ENCODE measurements at places on chromosomes 2 and 18. TPM values are rescaled to one million over a fixed set of nuclear protein-coding genes. Genes with fewer than 3 reads are reported as not detected.
A peak's percentile ranks its signal among the peaks of the same experiment; 100 is the strongest.

The GAL3ST2 gene
- total RNA-seq: not detected

The ANKRD53 gene
- total RNA-seq: 2.7 TPM

The VWC2L gene
- total RNA-seq: not detected

The IHH gene
- total RNA-seq: 0.18 TPM

The CAVIN2 gene
- total RNA-seq: 6.6 TPM

The GPR17 gene
- not detected for total RNA-seq

The MYL12B gene
- 222 TPM for total RNA-seq

The NT5C1B gene
- total RNA-seq: not detected

The SERPINB12 gene
- total RNA-seq: not detected

The PAIP2B gene
- total RNA-seq: 0.55 TPM

- no peaks in the 10 kb centered on the region for H3K4me1 ChIP-seq
- H3K36me3 ChIP-seq: no peaks in the 10 kb centered on the region
- no peak for DNase-seq
- H3K27ac ChIP-seq: no peak overlapping the region
These were observed 534.8 kb upstream of the LRRTM4 start for GRCh38 chr2:78056976-78057375.

DNA sequence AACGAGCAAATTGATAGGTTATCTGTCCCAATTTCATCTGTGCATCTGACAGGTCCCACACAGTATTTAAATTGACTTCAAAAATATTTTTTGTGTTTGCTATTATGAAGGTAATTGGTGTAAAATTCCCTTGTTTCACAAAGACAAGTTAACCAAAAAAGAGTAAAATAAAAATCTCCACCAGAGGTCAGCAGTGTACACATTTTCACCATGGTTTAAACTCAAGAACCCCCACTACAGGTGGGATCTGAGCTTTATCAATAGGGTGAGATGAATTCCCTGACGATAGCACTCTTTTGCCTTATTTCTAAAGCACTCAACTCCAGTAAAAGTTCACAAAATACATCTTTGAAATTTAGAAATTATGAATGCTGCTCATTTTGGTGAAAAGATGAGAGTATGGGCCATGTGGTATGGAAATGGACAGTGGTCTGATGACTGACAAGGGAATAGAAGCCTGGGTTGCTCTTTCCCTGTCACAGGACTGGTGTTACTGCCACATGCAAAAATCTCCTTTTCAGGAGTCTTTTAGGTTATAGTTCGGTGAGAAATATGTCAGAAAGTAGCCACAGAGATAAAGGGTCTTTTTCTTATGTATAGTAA, 68.0 kb downstream of the SERPINB8 start:
- no peaks in the 10 kb centered on the region for H3K4me1 ChIP-seq
- H3K4me3 ChIP-seq: no peak overlapping the region
- H3K36me3 ChIP-seq: no peaks in the 10 kb centered on the region
- peaks cover 22% of the 10 kb centered on the region for H3K27me3 ChIP-seq
- no peak overlapping the region for H3K27ac ChIP-seq

- no peak overlapping the region for H3K4me3 ChIP-seq
- H3K27me3 ChIP-seq: no peaks in the 10 kb centered on the region
- H3K4me1 ChIP-seq: peaks cover 19% of the 10 kb centered on the region
- no peaks in the 10 kb centered on the region for H3K36me3 ChIP-seq
These were observed 477.6 kb downstream of the PARD3B start for GRCh38 chr2:205022841-205023240.

GRCh38 chr2:204491528-204491927, 53.7 kb upstream of the PARD3B start:
- peak overlapping the region; percentile 75 for H3K27ac ChIP-seq
- peaks cover 38% of the 10 kb centered on the region for H3K4me1 ChIP-seq
- no peak for DNase-seq
- H3K27me3 ChIP-seq: no peaks in the 10 kb centered on the region
- no peak overlapping the region for H3K4me3 ChIP-seq

- no peaks in the 10 kb centered on the region for H3K36me3 ChIP-seq
- no peak for DNase-seq
- no peak overlapping the region for H3K27ac ChIP-seq
These were observed 127.1 kb downstream of the SOCS6 start for GRCh38 chr18:70415823-70416488.

DNA sequence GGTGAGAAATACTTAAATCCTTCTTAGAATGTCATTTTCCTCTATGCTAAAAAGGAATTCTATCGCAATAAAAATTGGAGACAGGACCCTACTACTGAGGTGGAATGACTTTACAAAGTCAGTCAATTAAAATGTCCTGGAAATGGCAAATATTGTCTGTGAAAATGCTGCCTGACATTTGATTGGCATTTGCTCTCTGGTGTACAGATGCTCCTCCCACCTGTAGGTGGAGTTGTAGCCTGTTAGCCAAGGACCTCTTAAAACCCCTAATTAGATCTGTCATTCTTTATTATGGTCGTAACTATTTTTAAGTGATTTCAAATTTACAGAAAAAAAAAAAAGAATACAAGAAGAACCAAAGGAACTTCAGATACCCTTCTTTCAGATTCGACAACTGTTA, 393.1 kb upstream of the KLHL29 start:
- H3K4me3 ChIP-seq: no peak overlapping the region
- no peaks in the 10 kb centered on the region for H3K4me1 ChIP-seq
- DNase-seq: no peak
- H3K27ac ChIP-seq: no peak overlapping the region
- no peaks in the 10 kb centered on the region for H3K36me3 ChIP-seq

DNA sequence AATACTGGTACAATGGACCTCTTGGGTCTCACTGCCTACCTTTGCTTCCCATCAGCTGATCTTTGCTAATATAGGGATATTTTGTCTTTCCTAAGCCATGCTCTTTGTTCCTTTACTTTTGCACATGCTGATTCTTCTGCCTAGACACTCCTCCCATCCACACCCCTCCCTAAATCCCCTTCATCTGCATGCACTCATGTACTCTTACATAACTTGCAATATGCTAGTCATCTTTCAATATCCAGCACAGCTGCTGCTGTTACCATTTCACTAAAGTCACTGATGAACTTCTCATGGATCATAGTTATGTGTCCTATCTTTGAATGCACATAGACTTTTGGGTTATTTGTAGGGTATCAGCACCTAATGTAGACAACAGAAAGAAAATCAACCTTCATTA, 18.5 kb upstream of the DTNA start:
- no peak for DNase-seq
- H3K4me1 ChIP-seq: no peaks in the 10 kb centered on the region
- H3K27ac ChIP-seq: no peak overlapping the region
- H3K36me3 ChIP-seq: no peaks in the 10 kb centered on the region
- no peak overlapping the region for H3K4me3 ChIP-seq
- H3K27me3 ChIP-seq: no peaks in the 10 kb centered on the region

- H3K4me1 ChIP-seq: peaks cover 22% of the 10 kb centered on the region
- no peak overlapping the region for H3K4me3 ChIP-seq
- no peak overlapping the region for H3K27ac ChIP-seq
- DNase-seq: peak; percentile 65
- peaks cover 4% of the 10 kb centered on the region for H3K27me3 ChIP-seq
- H3K36me3 ChIP-seq: peaks cover 2% of the 10 kb centered on the region
These were observed 53.0 kb upstream of the LGALSL start for GRCh38 chr2:64400733-64401528.

- no peaks in the 10 kb centered on the region for H3K36me3 ChIP-seq
- no peaks in the 10 kb centered on the region for H3K4me1 ChIP-seq
- no peak overlapping the region for H3K4me3 ChIP-seq
- H3K27me3 ChIP-seq: no peaks in the 10 kb centered on the region
- no peak overlapping the region for H3K27ac ChIP-seq
These were observed 1370.1 kb upstream of the CRIM1 start for GRCh38 chr2:34985474-34985873.

DNA sequence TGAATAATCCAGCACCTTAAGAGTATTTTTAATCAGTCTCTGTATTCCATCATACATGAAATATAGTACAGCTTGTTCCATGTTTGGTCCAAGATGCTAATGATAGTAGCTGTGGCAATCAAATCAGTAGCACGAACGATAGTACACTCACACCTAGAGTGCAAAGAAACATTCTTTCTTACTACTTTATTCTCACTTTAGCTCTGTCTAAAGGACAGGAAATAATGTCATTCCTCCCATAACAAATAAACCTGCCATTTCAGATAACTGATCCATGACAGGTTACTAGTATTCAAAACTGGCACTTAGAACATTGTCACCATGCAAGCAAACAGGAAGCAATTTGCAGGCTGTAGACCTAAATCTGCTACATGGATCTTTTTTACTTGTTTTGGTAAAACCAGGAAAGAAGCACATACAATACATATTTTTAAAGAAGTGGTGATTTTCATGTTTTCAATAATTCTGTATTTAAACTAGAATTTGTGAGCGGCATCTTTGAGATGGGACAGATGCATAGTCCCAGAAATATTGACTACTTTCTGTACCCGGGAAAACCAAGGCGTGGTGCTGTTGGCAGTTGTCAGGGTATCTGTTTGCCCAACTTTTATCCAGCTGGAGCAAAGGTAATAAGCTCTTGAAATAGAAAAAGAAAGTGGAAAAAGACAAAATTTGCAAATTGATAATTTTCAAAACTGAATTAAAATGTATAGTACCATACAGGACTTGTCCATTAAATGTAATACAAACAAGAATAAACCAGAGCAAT, 49.5 kb downstream of the IKZF2 start:
- no peaks in the 10 kb centered on the region for H3K27me3 ChIP-seq
- no peak overlapping the region for H3K27ac ChIP-seq
- no peak overlapping the region for H3K4me3 ChIP-seq

- peak overlapping the region; percentile 95 for H3K4me3 ChIP-seq
- no peaks in the 10 kb centered on the region for H3K27me3 ChIP-seq
- DNase-seq: no peak
- peak overlapping the region; percentile 85 for H3K27ac ChIP-seq
These were observed 816 bp downstream of the CDH2 start for GRCh38 chr18:28175930-28176697.

DNA sequence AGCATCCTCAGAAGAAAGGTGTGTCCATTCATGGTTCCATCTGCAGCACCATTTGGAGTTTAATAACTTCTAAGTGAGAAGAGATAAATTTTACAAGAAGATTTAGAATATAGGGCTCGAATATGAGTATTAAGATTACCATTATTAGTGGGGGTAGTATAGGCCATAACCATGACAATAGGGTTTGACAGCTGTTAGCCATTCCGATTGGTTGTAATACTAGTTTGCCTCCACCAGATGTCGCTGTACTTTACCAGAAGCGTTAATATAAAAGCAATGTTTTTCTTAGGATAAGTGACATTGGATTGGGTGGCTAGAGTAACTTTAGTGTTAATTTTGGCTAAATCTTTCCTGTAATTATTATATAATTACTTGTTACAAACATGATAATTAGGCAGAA, 107.5 kb upstream of the SRD5A2 start:
- no peaks in the 10 kb centered on the region for H3K4me1 ChIP-seq
- H3K27me3 ChIP-seq: no peaks in the 10 kb centered on the region
- H3K4me3 ChIP-seq: no peak overlapping the region
- no peak overlapping the region for H3K27ac ChIP-seq

DNA sequence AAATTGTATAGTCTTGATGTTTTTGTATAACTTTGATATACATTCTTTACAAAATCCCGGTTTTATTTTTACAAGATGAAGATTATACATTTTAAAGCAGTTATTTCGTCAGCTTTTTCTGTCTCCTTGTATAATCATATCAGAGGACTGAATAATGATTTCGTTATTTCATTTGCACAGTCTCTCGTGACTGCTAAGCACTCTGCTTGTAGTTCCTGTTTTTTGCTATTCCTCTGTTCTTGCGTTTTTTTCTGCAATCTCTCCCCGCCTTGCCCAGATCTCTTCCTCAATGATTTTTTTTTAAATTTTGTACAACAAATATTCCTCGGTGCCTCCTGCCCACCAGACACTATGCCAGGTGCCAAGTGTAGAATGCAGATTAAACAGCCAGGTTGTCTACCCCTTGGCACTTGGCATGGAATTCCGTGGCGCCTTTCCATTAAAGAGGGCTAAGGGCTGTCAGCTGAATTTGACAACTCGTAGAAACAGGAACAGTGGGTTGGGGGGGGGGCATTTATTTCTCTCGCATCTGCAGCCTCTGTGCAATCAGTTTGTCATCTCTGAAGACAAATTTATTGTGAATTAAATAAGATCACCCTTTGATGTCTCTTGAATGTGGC, 69.6 kb downstream of the KLHL29 start:
- no peak overlapping the region for H3K4me3 ChIP-seq
- H3K4me1 ChIP-seq: peaks cover 17% of the 10 kb centered on the region
- DNase-seq: peak; percentile 25
- H3K27me3 ChIP-seq: peaks cover 4% of the 10 kb centered on the region
- no peaks in the 10 kb centered on the region for H3K36me3 ChIP-seq

DNA sequence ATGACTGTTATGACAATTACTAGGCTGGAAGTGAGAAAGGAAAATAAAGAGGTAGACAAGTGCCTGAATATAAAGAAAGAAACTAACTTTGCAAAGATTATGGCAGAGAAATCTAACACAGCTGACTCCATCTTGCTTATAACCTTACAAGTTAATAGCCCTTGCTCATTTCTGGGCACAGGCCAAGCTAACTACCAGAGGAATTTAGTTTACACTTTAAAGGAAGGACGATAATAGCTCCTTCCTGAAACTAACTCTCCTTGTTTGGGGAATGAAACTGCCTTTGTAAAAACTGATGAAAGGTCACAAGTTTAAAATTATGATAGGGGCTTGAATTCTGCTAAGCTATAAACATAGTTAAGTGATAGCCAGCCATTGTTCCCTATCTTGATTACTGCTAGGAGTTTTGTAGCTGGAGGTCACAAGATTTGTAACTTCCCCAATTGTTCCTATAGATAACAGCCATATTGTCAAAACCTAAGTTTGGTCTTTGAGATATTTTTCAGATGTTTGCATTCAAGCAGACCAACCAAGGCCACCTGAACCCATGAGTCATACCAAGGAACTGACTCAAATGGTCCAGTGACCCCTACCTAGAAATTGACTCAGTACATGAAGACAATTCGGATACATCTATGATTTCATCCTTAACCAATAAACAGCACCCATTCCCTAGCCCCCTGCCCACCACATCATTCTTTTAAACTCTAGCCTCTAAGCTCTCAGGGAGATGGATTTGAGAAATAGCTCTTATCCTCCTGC, 209.2 kb upstream of the LRATD1 start:
- no peaks in the 10 kb centered on the region for H3K27me3 ChIP-seq
- H3K36me3 ChIP-seq: no peaks in the 10 kb centered on the region
- H3K4me3 ChIP-seq: no peak overlapping the region
- H3K4me1 ChIP-seq: no peaks in the 10 kb centered on the region
- no peak for DNase-seq

- no peaks in the 10 kb centered on the region for H3K27me3 ChIP-seq
- DNase-seq: peak; percentile 80
- H3K4me3 ChIP-seq: no peak overlapping the region
- no peak overlapping the region for H3K27ac ChIP-seq
- no peaks in the 10 kb centered on the region for H3K4me1 ChIP-seq
These were observed 215.1 kb upstream of the SALL3 start for GRCh38 chr18:78764544-78764943.

GRCh38 chr2:31644551-31644950, 63.8 kb upstream of the SRD5A2 start:
- no peak overlapping the region for H3K4me3 ChIP-seq
- no peak for DNase-seq
- no peaks in the 10 kb centered on the region for H3K36me3 ChIP-seq
- no peaks in the 10 kb centered on the region for H3K4me1 ChIP-seq
- H3K27ac ChIP-seq: no peak overlapping the region

GRCh38 chr2:149167941-149168340, 129.4 kb downstream of the LYPD6B start:
- H3K4me3 ChIP-seq: no peak overlapping the region
- H3K27ac ChIP-seq: no peak overlapping the region
- no peaks in the 10 kb centered on the region for H3K27me3 ChIP-seq

Data from osteocyte (in vitro differentiated cells).